ENCODE measurements at places on chromosomes 12 and 14. TPM values are rescaled to one million over a fixed set of nuclear protein-coding genes. Genes with fewer than 3 reads are reported as not detected.

The CLEC2B gene
- 8.4 TPM for total RNA-seq

The GPR84 gene
- not detected for total RNA-seq

DNA sequence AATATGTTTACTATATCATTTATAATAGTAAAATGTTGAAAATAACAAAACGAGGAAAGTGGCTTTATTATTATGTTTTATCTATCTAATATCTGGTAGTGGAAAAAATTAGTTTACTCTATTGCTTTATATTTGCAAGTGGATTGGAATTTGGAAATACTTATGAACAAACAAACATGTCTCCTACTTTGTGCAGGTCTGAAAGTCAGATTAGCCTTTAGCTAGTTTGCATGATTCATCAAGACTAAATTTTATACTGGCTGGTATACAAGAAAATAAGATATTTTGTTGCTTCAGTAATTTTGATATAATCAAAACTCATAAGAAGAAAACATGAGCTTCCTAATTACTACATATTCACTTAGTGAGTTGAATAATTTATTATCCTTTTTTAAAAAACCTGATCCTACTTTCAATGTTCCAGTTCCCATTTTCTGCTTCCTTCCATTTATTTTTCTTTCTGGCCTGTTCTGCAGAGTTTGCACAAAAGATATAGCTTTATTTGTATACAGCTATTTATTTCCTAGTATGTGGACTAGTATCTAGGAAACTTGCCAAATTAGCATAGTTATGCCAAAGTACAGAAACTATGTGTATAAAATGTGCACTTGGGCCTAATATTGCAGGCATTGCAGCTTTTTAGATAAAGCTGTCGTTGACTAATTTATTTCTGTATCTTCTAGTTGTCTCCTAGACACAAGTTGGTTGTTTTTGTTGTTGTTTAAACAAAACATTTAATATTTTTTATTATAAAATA lies 122.0 kb downstream of the AKAP6 start:
- DNase-seq: no peak

DNA sequence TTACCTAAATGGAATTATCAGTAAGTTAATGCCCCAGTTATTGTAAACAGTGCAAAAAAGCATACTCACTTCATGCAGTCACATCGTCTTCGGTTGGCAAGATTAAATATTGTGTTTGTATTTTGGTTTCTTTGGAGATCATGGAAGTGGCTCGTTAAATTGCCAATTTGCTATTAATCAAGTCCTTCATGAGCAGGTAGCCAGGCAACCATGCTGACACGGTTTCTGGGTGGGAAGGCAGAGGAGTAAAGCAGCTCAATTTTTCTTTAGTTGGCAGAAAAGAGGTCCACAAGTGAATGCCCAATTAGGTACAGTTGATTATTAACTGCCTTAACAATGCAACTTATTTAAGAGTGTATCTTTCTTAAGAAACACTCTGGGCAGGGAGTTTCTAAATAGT lies 43.9 kb downstream of the PPP4R3A start:
- no peak for DNase-seq

DNA sequence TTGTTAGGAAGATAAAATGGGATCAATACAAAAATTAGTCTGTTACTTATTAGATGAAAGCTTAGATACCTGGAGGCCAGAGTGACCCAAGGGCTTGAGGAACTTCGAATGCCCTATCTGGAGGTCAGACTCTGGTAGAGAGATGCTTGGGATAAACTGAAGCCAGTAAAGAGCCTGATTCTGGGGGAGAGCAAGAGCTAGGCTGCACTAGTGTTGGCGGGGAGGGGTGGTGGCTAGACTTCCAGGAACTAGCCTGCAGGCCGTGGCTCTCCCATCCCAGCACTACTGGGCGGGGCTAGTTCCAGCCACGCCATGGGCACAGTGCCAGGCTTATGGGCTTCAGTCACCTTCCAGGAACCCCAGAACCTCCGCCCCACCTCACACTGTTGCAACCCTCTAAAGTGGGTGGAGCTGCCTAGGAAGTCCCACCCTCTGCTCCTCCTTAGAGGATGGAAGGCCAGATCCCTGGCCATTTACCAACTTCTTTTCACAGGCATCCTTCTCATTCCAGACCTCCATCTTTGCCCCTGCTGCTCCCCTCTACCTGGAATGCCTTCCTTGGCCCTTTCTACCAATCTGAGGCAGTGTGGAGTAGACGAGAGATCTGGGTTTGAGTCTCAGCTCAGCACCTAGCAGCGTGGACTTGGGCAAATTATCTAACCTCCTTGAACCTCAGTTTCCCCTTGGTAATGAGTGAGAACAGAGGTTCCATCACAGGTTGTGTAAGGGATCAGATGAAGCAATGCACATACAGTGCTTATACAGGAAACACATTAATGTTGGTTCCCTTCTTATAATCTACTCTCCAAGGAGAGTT lies 6.3 kb upstream of the NFE2 start:
- peak; percentile 80 for DNase-seq

DNA sequence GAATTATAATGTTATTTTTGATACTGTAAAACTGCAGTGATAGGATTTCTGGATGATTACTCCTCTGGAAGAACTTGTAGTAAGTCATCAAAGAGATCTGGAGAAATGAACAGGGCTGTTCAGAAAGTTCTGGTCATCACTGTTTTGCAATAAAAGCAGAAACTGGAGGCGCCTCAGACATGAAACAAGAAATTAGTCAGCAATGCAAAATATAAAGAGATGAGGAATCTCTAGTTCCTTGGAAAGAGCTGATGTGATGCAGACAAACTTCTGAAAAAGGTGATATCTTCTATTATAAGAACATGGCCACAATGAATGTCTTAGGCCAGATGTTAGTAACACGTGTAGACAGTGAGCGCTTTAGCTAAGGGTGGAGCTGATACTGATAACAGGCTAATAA lies 9.5 kb downstream of the ACIN1 start:
- no peak for DNase-seq

GRCh38 chr12:127133675-127134335 lies 1133.2 kb upstream of the TMEM132C start:
- no peak for DNase-seq

DNA sequence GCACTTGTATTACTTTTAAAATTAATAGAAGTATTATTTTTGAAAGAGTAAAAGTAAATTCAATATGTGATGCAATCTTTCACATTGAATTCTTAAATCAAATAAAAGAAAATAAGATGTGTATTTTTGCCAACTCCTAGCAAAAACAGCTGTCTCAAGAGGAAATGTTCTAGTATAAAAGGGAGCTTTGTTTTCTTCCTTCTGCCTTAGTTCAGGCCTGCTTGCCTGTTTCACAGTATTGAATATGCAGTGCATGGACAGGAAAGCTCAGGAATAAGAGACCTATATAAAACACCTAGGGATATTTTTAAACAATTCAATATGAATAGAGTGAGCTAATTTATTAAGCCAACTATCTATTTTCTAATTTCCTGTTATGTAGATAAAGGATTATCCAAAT lies 294.8 kb upstream of the G2E3 start:
- no peak for DNase-seq

DNA sequence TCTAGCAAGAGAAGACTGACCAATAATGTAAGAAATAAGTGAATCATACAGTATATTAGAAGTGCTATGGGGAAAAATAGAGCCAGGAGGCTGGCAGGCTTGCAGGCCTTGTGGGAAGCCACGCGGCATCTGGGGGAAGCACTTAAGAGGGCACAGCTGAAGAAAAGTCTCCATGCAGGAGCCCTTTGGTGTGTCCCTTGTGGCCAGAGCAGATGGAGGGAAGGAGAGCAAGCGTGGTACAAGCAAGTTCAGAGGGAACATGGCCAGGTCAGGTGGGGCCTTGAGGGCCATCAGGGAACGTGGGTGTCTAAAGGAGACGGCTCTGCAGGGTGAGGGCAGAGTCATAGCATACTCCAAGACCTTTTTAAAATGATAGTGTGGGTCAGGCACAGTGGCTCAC lies 51.7 kb downstream of the LRRC74A start:
- no peak for DNase-seq

DNA sequence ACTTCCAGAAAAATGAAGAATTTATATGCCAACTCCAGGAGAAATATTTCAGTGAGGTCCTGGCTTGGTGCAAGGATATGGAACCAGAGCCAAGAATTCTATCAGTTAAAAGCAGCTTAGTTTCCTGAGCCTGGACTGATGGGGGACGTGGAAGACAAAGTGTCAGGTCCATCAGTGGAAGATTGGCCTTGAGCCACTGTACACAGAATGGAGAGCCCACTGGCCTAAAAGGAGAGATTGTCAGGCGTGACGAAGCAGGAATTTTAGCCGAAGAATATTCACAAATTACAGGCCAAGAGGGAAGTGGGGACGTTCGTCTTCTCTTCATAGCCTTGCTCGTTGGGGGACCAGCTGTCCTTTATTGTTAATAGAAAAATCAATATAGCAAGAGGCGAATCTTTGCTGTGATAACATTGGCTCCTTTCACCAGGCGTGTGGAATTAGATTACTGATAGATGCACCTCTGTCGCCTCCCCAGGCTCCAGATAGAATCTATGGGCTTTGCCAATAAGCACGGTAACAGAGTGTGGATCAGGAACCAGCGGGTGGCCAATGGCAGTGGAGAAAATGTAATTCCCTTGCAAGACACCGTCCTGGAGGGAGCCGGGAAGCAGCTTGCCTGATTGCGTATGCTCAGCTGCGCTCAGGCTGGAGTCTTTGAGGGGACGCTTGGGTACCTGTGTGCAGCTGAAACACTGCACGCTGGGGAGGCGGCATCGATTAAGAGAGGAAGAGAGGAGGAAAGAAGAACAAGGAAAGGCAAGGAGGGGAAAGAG lies 56.4 kb downstream of the TMEM132C start:
- no peak for DNase-seq

- DNase-seq: no peak
Measured at GRCh38 chr12:112126911-112127310, 1.6 kb downstream of the TRAFD1 start.

DNA sequence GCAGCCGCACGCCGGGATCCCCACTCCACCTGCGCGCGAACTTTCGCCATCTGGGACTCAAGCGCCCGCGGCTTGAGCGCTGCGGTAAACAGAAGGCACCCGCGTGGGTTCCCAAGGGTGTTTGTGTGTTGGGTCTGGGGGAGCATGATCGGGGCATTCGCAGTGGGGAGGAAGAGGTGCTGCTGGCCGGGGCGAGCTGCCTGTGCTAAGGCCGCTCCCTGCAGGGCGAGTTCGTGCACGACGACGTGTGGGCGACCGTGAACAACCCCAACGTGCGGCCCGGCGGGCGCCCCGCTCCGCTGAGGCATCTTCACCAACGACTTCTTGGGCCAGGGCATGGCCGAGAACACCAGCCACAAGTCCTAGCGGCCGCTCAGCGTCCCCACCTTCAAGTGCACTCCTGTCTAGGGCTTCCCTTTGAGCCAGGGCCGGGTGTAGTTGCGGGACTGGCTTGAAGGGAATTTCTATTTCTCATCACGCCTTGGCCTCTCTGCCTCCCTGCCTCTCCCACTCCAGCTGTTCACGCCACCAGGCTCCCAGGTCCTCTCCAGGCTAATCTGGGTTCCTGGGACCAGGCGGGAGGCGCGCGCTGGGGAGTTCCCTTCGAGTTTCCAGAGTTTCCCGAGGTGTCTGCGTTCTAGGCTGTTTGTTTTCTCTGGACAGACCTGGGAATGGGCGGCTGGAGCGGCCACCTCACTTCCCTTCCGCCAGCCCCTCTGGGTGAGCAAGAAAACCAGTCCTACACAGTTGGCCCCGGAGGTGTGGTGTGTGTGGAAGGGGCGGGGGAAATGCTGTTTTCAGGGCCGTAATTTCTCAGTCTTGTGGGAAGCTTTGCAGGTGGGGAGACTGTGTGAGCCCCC lies 417.8 kb upstream of the TMTC1 start:
- DNase-seq: peak; percentile 39

All from psoas muscle (tissue), 8 donors.